ENCODE measurements at places on chromosomes 2 and 18.

- peak; percentile 82 for DNase-seq
Observed at GRCh38 chr2:162344617-162344950, 652 bp downstream of the GCA start.

DNA sequence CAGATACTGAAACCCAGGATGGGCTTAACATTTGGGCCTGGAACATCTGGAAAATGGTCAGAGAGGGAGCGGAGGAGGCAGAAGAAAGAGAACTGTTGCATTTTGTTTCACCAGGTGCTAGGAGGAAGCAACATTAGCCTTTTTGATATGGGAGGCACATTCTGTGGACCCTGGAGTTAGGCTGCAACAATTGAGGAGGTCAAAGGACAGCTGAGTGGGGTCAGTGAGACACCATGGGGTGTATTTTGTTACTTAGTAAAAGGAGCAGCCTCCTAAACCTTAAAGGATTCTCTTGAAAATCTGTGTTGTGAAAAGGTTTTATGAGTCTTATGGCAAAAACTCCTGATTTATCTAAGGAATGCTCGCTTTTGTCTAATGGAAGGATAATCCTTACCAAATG lies 124.9 kb downstream of the GREB1L start:
- DNase-seq: no peak

DNA sequence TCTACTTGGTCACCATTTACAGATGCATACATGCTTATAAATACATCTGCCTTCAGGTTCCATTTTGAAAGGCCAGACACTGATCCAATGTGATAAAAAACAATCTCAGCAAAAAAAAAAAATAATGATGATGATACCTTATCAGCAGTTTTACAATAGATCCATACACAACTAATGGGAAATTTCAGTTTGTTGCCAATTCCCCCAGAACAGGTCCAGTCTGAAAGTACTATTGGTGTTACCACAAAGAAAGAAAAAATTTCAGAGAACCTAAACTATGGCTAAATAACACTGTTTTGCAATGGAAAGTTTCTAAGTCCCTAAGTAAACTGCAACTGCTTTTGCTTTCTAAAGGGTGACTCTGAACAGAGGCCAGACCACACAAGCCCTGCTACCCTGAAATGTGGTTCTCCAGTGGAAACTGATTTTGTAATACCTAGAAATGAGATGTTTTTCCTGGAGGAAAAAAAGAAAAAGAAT lies 54.1 kb downstream of the LPIN2 start:
- peak; percentile 55 for DNase-seq

GRCh38 chr2:37560863-37561614 lies 110.4 kb downstream of the CDC42EP3 start:
- DNase-seq: peak; percentile 20

GRCh38 chr2:233124421-233125080 lies 64.4 kb downstream of the INPP5D start:
- no peak for DNase-seq

GRCh38 chr2:63658176-63658968 lies 69.6 kb downstream of the MDH1 start:
- DNase-seq: no peak

- no peak for DNase-seq
Observed at GRCh38 chr2:188993247-188993646, 19.1 kb downstream of the COL3A1 start.

DNA sequence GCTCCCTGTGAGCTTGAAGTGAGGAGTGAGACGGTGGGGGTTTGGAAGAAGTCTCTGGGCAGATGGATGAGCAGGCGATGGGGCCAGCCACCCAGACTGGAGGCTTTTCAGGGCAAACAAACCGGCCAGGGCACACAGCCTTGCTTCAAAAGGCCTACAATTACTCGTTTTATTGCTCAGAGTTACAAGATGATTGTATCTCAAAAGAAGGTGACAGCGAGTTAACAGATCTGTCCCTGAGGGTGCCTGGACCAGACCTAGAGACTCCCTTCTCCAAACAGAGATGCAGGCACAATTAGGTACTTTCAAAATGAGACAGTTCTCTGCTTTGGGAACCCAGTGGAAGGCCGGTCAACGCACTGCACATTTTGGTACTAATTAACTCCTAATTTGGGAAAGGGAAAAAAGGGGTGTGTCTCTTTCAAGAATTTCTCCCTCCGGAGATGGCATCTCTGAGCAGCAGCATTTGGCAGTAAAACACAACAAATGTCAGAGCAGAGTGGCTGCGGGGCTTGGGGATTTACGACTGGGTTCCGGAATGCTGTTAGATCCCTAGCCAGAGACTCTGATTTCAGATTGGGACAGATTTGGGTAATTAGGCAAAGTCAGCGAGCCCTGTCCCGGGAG lies 226.7 kb downstream of the TTC32 start:
- no peak for DNase-seq

DNA sequence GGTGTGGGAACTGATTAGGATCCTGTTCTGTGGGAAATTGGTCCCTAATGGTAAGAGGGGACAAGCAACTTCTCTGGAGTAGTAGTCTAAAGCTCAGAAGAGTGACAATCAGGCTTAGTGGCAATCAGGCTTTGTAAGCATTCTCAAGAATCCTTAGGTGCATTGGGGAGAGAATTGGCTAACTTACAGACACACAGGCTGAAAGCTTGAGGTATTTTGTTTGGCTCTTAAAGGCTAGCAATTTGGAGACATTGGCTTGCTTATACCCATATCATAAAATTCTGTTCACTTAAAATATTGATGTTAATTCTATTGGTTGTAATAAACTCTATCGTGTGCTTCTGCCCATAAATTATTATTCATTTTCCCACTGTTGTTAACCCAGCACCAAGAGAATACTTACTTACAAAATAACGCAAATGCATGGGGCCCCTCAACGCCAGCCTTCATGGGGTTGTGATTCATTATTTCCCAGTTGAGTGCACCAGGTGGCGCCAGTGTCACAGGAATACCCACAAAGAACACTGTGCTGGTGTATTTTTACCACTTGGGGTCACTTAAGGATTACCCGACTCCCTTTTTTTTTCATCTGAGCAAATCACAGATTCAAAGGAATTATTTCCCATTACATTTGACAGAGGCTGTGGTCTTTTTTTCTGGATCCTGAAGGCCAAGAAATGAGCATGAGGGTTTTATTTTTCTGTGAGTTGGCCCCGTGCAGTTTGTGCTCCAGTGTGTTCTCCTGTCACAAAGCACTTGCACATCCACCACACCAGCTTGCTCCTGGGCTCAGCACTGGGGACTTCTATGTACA lies 45.5 kb downstream of the DDX1 start:
- DNase-seq: peak; percentile 87

GRCh38 chr2:193695367-193695766 lies 1500.6 kb upstream of the TMEFF2 start:
- peak; percentile 42 for DNase-seq

DNA sequence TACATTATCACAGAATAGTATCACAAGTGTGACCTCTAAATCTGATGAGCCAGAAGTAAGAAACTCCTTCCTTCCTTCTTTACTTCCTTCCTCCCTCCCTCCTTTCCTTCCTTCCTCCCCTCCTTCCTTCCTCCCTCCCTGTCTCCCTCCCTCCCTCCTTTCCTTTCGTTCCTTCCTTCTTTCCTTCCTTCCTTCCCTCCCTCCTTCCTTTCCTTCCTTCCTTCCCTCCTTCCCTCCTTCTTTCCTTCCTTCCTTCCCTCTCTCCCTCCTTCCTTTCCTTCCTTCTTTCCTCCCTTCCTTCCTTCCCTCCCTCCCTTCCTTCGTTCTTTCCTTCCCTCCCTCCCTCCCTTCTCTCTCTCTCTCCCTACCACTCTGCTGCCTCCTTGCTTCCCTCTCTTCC lies 359.2 kb downstream of the OSR1 start:
- no peak for DNase-seq

DNA sequence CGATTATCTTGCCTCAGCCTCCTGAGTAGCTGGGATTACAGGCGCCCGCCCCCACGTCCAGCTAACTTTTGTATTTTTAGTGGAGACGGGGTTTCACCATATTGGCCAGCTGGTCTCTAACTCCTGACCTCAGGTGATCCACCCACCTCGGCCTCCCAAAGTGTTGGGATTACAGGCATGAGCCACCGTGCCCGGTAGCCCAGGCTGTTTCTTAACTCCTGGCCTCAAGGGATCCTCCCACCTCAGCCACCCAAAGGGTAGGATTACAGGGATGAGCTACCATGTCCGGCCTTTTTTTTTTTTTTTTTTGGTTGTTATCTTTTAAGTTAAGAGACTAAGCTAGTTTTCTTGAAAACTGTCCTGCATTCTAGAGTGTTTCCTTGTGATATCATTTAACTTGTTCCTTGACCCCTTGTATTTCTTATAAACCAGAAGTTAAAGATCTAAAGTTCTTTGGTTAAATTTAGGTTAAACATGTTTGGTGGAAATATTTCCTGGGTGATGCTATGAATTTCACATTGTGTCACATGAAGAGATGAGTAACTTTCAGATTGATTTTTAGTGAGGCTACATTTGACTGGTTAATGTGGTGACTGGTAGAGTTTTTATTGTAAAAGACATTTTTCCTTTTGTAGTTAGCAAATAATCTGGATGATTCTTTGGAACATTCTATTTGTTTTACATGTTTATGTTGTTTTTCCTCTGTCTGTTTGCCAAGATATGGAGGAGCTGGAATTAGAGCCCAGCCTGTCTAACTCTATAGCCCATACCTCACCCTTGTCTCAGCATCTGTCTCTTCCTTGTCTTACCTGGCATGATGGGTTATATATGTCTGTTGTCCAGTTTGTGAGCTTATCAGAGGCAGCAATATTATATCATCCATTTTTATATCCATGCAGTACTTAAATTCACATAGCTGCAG lies 5.2 kb downstream of the NCAPH start:
- no peak for DNase-seq

DNA sequence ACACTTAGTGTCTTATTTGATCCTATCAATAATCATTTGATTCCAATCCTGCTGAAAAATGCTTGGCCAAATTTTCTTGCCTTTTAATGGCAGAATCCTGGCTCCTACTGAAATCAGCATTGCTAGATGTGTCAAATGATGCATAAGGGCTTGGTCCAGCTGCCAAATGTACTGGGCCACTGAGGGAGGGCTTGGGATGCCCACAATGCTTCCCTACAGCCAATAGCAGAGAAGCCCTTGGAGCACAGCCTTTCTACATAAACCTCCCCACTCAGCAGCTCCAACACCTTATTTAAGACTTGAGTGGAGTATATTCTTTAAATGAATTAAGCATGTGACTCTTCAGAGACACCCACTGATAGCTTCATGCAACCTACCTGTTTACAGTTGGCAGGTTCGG lies 3.6 kb downstream of the ALK start:
- DNase-seq: no peak

DNA sequence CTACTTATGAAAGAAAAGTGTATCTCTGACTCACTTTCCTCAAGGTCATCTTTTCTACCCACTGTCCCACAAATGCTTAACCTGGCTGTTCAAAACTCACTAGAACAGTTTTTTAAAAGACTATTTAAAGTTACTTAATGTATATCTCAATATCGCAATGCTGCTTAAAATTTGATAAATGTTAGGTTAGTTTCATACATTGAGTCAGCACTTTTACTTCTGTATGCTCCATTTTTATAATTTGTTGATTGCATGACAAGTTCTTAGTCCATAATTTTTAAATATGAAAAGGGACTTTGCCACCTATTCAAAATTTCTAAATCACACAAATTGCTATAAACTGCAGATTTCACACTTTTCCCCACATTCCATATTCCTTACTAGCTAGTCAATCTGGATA lies 231.7 kb upstream of the SLC39A10 start:
- no peak for DNase-seq

DNA sequence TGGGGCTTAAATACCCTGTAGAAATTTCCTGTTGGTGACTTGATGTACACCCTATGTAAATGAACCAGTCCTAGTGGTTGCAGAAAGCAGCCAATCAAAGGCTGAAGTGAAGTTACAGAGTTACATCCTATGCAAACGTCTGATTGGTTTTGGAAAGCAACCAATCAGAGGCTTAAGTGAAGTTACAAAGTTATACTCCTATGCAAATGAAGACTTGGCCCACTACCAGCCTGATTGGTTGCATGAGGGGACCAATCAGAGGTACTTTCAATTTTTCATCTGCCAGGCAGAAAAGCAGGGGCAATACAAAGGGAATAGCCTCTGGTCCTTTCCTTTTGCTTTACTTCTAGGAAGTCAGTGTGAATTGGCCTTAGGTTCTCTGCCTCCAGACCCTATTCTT lies 13.6 kb upstream of the ZNF397 start:
- no peak for DNase-seq

- DNase-seq: peak; percentile 44
Observed at GRCh38 chr2:42903821-42904575, 111.6 kb upstream of the HAAO start.

GRCh38 chr18:46040747-46041104 lies 31.3 kb downstream of the PSTPIP2 start:
- DNase-seq: peak; percentile 52

- DNase-seq: no peak
Observed at GRCh38 chr2:101962309-101962708, 29.5 kb upstream of the IL1R2 start.

DNA sequence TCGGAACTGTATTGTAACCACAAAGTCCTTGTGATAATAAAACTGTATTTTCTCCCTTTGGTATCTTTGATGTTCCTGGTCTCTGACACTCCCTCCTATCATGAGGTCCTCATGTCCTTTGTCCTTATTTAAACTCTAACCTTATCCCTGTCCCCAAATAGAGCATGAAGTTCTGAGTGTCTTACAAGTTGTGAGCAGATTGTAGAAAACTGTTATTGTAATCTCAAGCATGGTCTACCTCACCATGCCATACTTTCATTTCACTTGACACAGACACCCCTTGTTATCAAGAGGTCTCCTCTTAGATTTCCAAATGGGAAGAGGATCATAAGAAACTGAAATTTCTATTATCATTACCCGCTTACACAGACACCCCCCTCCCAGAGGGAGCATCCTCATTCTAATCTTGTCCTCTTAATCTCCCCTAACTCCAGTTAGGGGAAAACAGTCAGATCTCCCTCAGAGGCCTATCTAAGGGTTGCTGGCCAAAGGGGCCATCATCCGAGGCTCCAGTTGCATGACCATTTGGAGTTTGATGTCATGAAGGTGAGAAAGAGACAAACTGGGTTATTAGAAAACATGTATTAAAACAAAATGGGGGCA lies 29.0 kb downstream of the MYO3B start:
- DNase-seq: peak; percentile 37

DNA sequence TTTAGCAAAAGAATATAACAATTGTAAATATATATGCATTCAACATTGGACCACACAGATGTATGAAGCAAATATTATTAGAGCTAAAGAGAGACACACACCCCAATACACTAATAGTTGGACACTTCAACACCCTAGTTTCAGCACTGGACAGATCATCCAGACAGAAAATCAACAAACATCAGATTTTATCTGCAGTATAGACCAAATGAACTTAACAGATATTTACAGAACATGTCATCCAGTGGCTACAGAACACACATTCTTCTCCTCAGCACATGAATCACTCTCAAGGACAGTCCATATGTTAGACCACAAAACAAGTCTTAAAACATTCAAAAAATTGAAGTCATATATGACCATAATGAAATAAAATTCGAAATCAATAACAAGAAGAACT lies 22.1 kb upstream of the EVA1A start:
- DNase-seq: no peak

GRCh38 chr18:47418746-47419145 lies 167.3 kb upstream of the SKOR2 start:
- no peak for DNase-seq
